ENCODE measurements at places on chromosomes 5 and 9.
A peak's percentile ranks its signal among the peaks of the same experiment; 100 is the strongest.

GRCh38 chr9:83706676-83707517 lies 861 bp downstream of the UBQLN1 start:
- peak; percentile 18 for DNase-seq

GRCh38 chr5:56632199-56632598 lies 183.2 kb upstream of the MAP3K1 start:
- no peak for DNase-seq

DNA sequence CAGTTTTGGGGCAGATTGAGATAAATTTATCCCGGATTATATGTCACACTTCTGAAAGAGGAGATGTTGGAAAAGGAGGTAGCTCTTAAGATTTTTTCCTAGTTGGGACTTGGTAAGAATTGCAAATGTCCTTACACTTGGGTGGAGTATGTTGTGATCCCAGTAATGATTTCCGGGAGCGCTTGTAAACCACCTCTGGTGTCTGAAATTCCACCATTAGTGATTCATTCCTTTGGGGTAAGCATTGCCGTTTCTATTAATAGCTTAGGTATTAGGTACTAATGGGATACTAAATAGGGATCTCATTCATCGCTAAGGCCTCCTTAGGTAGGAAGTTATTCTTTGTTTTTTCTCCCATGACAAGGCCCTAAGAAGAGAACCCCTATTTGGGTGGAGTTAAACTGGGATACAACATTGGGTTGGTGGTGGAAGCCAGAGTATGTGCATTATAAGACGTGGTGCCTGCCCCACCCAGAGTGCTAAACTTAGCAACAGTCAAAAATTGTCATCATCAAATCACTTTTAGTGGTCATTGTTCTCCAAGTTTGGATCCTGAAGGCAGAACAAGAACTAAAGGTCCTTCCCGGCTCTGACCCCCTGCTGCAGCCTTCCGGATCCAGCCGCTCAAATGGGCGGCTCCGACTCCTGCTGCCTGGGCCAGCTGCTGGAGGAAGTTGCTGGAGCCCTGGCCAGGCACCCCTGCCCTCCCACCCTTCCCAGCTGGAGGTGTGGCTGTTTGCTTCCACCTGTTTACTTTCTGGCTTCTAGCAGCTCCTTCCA lies 31.7 kb upstream of the DAB2IP start:
- no peak for DNase-seq

DNA sequence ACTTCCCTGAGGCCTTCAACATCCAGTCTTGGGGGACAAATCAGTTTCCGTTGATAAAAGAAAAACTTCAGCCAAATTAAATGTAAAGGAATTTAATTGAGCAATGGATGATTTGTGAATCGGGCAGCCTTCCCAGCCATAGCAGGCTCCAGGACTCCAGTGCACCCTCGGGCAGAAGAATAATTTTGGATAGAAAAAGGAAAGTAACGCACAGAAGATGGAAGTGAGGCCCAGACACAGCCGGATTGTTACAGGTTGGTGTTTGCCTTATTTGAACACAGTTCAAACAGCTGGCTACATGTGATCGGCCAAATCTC lies 19.1 kb downstream of the MRPL36 start:
- no peak for DNase-seq

- DNase-seq: no peak
These were observed 133.4 kb upstream of the SHB start for GRCh38 chr9:38202336-38202938.
